ENCODE measurements at places on chromosomes 12 and 14.
A peak's percentile ranks its signal among the peaks of the same experiment; 100 is the strongest.

- no peak for DNase-seq
Measured at GRCh38 chr12:120175062-120175461, 19.5 kb downstream of the GCN1 start.

DNA sequence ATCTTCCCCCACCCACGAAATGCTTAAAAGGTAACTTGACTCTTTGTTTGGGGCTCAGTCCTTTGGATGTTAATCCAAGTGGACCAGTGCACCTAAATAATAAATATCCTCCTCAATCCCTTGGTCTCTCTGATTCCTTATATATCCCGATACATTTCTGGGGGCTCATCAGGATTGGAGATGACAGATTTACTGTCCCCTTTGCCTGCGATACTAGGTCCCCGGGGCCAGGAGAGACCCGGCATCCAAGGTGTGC lies 26.3 kb downstream of the KLRK1 start:
- DNase-seq, result no peak

- no peak for DNase-seq
Measured at GRCh38 chr12:133073836-133074235, 6.9 kb upstream of the ZNF140 start.

GRCh38 chr12:47808574-47809365 lies 10.9 kb downstream of the HDAC7 start:
- no peak for DNase-seq

DNA sequence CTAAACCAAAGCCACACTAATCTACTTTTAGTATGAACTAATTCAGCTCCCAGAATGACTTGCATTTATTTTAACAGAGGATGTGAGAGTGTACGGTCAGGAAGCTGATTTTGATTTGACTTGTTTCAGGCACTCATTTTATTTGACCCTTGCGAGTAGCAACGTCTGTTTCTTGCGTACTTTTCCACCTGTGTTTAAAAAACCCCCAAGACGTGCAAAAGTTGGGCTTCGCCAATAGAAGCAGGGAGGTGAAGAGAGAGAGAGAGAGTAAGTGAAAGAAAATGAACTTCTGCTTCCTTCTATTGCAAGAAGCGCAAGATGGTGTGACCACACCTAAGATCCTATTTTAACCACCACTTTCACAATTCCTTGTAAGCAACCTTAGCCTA lies 6.7 kb upstream of the SLC15A4 start:
- DNase-seq, result no peak

GRCh38 chr12:23898121-23898520 lies 51.3 kb downstream of the SOX5 start:
- no peak for DNase-seq

GRCh38 chr14:102594514-102595175 lies 2.2 kb downstream of the RCOR1 start:
- peak; percentile 31 for DNase-seq

- DNase-seq, result no peak
Measured at GRCh38 chr12:49893753-49894750, 9.6 kb downstream of the FAIM2 start.

- no peak for DNase-seq
Measured at GRCh38 chr14:73878436-73878835, 8.2 kb upstream of the ZNF410 start.

DNA sequence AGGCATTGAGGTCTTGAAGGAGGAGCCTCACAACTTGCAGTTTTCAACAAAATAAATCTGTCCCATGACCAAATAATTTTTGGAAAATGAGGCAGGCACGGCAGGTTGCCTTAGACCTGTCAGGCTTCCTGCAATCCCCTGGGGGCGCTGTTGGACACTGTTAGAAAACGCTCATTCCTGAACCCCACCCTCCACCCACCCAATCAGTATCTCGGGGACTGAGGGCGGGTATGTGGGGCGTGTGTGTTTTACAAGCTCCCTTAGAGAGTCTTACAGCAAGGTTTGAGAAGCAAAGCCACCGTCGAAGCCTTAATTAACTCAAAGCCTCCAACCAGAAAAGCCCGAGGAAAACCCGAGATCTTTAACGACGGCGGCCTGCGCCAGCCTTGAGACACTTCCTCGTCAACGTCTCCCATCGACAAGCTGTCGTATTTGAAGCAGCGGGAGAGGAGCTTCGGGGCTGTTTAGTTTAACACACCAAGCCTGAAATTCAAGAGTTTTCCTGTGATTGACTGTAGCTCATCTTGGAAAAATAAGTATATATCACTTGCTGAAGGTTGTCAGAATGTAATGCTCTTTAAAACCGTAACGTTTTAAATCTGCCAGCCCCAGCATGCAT lies 123.0 kb downstream of the GLT1D1 start:
- DNase-seq, result no peak

- no peak for DNase-seq
Measured at GRCh38 chr14:54548491-54548890, 18.4 kb upstream of the SAMD4A start.

DNA sequence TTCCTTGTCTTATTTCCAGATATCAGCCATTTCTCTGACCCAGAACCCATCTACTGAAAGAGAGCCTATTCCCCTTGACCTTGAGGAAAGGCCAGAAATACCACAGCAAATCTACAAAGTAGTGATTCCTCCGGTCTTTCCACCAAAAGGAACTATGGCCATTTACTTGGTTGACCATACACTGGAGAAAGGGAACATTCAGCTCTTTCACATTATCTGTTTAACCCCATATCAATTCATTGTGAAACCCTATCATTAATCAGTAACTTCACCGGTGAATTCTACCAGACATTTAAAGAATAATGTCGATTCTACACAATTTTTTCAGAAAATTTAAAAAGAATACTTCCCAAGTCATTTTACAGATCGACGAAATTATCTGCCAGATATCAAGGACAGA lies 265.7 kb upstream of the CLEC14A start:
- no peak for DNase-seq

- DNase-seq, result no peak
Measured at GRCh38 chr12:100574187-100575074, 947 bp downstream of the GAS2L3 start.

- DNase-seq, result no peak
Measured at GRCh38 chr12:131378861-131379665, 331.8 kb upstream of the SFSWAP start.

DNA sequence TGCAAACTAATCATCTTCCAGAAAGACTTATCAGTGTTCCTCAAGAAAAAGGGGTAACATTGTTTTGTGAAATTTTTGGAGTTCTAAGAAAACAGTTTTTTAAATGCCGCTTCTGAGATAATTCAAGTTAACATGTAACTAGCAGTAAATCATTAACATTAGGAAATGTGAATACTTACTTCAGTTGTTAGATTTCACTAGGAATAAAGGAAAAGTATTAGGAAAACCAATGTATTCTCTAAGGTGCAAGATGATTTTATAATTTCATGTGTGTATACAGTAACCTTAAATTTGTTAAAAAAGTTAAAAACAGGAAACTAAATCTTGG lies 36.8 kb downstream of the PAPOLA start:
- no peak for DNase-seq

DNA sequence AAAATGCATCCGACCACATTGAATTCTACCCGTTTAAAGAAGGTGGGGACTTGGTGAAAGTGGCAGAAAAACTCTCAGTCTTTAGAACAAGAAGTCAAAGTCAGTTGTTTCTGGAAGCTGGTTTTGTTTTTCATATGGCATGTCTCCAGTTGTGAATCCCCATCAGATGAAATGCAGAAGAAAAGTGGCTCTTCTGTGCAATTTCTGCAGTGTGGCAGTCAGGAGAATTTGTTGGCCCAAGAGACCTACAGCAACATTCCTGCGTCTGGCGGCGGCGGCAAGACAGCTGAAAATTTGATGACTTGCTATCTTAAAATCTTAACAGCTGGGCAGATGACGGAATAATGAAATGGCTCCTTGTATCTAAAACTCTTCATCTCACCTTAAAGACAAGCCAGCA lies 201.5 kb downstream of the FOXN3 start:
- DNase-seq, result no peak

DNA sequence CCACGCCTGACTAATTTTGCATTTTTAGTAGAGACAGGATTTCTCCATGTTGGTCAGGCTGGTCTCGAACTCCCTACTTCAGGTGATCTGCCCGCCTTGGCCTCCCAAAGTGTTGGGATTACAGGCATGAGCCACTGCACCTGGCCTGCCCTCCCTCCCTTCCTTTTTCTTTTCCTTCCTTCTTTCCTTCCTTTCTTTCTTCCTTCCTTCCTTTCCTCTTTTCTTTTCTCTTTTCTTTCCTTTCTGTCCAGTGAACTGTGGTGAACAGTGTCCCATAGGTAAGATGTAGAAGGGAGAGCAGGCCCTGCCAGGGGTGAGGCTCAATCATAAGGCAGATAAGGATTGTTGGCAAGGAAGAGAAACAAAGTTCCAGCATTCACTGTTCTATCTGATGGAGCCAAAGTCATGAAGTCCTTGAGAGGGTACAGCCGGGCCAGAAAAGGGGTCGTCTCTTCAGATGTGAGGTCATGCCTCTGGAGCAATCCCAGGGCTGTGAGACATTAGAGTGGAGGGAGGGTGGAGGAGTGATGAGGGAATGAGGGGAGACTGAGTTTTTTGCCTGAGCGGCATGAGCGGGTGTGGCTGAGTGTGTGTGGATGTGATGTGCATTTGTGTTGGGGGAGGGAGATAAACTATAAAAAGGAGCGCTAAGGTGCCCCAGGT lies 4.2 kb upstream of the MLF2 start:
- no peak for DNase-seq

GRCh38 chr14:59391388-59391787 lies 73.8 kb downstream of the GPR135 start:
- DNase-seq, result no peak

- DNase-seq, result no peak
Measured at GRCh38 chr14:105337966-105338741, 23.6 kb downstream of the PACS2 start.

GRCh38 chr12:108985750-108986149 lies 35.1 kb downstream of the SVOP start:
- no peak for DNase-seq

GRCh38 chr14:24483604-24484252 lies 24.3 kb downstream of the CMA1 start:
- DNase-seq, result no peak

DNA sequence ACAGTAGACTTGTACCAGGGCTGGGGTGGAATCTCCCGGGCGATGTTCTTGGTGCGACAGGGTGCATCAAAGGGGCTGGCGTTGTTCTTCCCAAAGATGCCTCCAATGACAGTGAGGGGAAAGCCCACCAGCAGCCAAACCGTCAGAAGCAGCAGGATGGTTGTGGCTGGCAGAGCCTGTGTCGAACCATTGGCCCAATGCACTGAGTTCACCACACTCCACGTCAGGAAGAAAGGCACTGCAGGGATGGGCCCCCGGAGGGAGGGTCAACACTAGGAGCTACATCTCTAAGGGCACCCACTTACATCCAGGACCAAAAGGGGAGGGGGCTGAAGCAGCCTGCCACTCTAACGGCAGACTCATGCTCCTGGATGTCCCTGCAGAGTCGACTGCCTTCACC lies 1.8 kb upstream of the IPO4 start:
- DNase-seq, result no peak

DNA sequence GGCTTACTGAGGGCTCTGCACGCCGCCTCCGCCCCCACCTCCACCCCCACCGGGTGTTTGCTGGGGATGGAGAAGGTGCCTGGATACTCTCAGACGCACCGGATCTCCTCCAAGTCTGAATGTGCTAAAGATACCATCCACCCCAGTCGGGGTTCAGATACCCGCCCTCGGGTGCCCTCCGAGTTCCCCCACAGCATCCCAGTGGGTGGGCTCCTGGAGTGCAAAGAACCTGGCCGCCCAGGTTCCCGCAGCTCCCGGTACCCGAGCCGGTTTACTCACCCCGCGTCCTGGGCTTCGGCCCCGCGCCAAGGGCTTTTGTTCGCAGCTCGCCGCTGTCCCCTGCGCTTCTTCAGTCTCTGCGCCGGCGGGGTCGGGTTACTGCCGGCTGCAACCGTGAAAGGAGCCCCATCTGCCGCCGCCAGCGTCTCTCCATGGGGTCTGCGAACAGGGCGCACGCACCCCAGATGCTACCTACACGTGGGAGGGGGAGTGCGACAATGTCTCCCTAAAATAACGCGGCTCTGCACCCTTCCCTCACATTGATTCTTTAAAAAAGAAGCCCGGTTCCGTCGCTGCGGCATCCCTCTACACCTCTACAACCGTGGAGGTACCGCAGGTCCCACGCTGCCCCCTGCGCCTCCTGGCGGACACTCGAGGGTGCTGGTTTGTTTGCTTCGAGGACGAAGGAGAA lies at the start of gene CCDC177:
Gene CCDC177 (minus strand): TSS at position 609 of the 691 bp plus-strand sequence. CDS start 1,249 bp downstream, outside the sequence.
- no peak for DNase-seq

- DNase-seq, result no peak
Measured at GRCh38 chr12:34289431-34290380, 267.4 kb downstream of the ALG10 start.

- DNase-seq, result no peak
Measured at GRCh38 chr14:105839425-105840265, 313.3 kb downstream of the TMEM121 start.

DNA sequence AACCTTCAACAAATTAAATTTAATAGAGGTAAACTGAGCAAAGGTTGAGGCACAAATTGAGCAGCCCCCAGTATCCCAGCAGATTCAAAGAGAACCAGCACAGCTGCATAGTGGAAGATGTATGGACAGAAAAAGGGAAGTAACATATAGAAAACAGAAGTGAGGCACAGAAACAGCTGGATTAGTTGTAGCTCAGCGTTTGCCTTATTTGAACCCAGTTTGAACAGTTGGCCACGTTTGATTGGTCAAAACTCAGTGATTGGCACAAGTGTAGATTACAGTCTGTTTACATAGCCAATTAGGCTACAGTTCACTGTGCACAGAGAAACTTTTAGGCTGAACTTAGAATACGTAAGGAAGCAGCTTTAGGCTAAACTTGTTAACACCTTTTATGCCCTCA lies 315.5 kb downstream of the RMST start:
- DNase-seq, result no peak

- no peak for DNase-seq
Measured at GRCh38 chr12:56104815-56105608, 653 bp downstream of the PA2G4 start.

DNA sequence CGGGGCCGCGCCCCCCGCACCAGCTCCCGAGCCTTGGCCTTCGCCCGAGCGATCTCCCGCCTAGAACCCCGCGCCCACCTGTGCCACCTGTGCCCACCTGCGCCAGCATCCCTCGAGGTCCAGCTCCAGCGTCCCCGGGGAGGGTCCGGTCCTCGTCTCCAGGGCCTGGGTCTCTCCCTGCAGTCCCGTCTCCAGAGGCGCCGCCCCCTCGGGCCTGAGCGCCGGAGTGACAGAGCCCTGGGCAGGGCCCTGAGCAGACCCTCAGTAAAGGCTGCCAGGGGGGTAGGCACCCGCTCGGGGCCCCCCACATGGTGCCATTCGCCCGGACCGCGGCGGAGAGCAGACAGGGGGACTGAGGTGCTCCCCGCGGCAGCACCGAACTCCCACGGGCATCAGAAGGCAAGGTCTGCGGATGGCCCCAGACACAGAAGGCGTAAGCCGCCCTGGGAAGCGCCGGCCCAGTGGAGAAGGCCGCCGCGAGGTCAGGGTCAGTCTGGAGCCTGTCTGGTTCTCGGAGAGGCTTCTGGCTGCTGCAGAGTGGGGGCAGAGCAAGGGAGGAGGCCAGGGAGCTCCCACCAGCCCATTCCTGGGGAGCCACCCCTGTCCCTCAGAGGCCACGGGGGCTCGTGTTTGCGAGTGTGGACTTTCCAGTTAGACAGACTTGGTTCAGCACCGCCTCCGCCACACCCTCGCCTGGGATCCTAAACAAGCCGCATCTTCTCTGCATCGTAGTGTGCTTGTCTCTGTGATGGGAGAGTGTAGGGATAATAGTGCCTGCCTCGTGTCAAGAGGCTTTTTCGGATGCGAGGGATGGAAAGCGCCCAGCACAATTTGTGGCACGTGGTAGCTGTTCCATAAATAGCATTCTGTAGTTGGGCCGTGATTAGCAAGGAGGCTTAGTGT lies 1.1 kb upstream of the PPP1R13B start:
- no peak for DNase-seq

Measured in NCI-H2081 treated with DMSO at 0.1 percent for 48 hours (cell line).